ENCODE measurements at places on chromosomes 5 and 9.
A peak's percentile ranks its signal among the peaks of the same experiment; 100 is the strongest.

GRCh38 chr5:10456583-10457420, 15.1 kb downstream of the ROPN1L start:
- no peak for DNase-seq

DNA sequence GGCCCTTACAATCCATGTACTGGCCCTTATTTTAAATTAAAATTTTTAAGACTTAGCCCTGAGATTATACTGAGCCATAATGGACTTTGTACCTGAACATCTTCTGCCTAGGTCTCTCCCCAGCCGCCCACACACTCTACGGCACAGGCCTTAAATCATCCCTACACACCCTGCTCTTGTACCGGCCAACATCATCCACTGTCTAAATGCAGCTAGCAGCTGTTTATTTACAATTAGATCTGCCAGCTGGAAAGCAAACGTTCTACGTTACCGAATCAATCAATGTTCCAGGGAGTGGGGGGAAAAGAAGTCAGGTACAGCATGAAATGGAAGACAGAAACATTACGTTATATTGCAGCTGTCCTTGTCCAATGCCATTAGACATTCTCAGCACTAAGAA, 88.4 kb upstream of the GRAMD2B start:
- no peak for DNase-seq

DNA sequence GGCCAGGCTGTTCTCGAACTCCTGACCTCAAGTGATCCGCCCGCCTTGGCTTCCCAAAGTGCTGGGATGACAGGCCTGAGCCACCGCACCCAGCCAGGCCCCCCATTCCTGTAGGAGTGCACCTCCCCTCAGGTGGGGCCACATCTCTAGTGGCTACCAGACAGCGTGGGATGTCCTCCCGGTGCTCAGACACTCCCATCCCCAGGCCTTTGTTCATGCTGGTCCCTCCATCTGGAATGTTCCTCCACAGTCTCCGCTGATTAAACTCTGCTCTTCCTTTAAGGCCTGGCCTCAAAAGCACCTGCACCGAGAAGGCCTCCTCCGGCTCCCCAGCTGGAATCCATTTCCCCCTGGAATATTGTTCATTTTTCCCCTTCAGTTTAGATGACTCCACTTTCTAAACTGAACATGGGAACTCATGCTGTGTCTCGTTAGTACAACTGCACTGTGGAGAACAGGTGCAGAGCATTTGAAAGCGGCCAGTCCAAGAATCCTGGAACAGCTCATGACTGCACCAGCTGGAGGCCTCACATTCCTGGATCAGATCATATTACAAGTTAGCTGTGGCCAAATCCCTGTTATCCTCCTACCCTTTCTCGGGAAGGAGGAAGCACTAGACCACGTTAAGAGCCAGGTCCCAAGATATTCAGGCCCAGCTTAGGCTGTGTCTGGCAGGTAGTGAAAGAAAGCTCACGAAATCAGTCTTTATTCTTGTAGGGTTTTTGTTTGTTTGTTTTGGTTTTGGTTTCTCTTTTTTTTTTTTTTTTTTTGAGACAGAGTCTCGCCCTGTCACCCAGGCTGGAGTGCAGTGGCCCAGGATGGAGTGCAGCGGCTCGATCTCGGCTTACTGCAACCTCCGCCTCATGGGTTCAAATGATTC, 10.8 kb upstream of the PRRC2B start:
- DNase-seq, result peak; percentile 81

DNA sequence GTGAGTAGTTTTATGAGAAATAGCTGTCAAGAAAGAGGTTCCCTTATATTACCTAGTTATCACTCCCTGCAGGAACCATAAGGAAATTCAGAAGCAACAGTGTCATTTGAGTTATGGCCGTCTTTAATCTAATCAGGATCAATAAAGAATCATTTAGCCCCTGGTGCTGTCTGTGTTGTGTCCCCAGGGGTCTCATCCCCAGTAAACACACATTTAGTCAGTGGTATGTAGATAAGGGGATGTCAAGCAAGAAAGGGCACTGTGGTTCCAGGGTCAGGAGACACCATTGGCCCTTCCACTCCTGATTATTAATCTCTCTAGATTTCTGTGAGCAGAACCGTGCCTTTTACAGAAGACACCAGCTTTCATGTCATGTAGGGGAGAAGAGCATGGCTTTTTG, 158.0 kb upstream of the SEMA6A start:
- DNase-seq, result no peak

GRCh38 chr9:112969730-112970129, 42.3 kb downstream of the ZNF883 start:
- no peak for DNase-seq

GRCh38 chr5:77645158-77645994, 6.9 kb upstream of the OTP start:
- peak; percentile 43 for DNase-seq

DNA sequence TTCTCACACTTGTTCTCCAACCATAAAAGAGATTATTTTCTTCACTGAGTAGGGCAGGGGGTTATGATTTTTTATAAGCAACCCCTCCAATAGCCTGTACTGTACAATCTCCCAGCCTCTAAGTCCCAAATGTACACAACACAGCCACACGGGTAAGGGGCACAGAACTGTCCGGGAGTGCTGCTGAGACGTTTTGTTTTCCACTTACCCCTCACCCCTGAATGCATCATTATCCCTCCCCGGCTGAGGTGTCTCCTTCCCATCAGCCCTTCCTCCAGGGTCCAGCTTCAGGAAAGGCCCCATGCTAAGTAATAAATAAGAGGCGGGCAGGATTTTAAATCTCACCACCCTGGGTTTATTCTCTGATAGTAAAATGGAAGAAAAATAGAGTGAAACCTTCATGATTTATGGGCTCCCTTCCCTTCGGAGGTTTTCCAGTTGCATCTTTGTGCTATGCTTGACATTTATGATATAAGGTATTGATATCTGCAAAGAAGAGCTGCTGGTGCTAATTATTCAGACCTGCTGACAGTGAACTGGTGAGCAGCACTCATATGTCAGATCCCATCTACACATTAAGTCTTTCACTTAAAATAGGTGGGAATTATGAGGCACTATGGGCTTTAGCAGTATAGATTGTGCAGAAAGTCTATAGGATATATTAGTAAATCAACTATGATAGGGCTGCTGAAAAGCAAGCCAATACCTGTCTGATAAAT, 67.2 kb upstream of the MEGF10 start:
- DNase-seq, result no peak

DNA sequence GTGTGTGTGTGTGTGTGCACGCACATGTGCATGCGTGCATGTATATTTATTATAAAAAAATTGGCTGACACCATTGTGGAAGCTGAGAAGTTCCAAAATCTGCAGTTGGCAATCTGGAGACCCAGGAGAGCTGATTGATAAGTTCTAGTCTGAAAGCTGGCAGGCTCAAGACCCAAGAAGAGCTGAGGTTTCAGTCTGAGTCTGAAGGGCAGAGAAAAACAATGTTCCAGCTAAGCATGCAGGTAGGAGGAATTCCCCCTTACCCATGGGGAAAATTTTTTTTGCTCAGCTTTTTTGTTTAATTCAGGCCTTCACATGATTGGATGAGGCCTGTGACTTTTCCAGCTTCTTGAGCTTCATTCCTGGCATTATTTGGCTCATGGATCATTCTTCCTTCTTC, 31.2 kb upstream of the ACTBL2 start:
- DNase-seq, result no peak

- no peak for DNase-seq
These were observed 9.3 kb upstream of the NEUROG1 start for GRCh38 chr5:135545099-135545498.

- DNase-seq, result peak; percentile 97
These were observed at the start of gene ST6GALNAC4 for GRCh38 chr9:127916720-127917581. Gene ST6GALNAC4 (minus strand): TSS chr9:127917041. CDS start chr9:127916419, 622 bp downstream.

DNA sequence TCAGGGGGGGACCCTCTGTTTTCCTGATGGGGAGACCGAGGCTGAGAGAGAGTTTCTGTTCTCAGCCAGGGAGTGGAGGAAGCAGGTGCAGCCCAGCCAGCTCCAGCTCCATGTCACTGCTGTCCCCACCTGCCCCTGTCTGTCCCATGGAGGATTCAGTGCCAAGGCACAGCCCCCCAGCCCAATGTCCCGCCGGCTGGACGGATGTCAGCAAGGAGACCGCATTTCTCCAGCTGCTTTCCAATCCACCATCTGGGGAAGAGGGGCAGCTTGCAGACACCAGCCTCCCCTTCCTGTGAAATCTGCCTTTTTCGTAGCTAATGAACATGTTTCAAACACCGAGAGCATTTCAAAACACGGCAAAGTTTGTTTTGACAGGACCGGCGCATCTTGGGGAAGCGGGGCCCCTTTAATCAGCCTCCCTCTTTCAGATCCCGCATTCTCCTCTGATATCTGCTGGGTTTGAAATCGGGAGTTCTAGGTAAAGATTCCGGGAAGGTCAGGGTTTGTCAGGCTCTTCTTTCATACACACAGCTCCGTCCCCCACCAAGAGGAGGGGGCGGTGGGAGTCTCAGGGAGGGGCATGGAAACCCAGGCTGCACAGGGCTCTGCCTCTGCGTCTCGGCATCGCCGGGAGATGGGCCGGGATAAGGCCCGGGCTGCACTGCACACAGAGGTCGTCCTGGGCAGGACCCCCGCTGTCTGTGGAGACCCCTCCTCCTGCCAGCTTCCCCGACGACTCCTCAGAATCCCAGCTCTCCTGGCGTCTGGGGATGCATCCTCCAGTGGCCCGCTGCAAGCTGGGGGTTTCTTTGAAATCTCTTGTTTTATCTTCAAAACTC, 74.8 kb downstream of the NEK6 start:
- no peak for DNase-seq

- DNase-seq, result no peak
These were observed 179.2 kb downstream of the FRMD3 start for GRCh38 chr9:83359039-83359438.

- DNase-seq, result no peak
These were observed 83.4 kb upstream of the SMIM23 start for GRCh38 chr5:171702135-171702770.

- no peak for DNase-seq
These were observed 10.7 kb downstream of the GAPT start for GRCh38 chr5:58501778-58502417.

DNA sequence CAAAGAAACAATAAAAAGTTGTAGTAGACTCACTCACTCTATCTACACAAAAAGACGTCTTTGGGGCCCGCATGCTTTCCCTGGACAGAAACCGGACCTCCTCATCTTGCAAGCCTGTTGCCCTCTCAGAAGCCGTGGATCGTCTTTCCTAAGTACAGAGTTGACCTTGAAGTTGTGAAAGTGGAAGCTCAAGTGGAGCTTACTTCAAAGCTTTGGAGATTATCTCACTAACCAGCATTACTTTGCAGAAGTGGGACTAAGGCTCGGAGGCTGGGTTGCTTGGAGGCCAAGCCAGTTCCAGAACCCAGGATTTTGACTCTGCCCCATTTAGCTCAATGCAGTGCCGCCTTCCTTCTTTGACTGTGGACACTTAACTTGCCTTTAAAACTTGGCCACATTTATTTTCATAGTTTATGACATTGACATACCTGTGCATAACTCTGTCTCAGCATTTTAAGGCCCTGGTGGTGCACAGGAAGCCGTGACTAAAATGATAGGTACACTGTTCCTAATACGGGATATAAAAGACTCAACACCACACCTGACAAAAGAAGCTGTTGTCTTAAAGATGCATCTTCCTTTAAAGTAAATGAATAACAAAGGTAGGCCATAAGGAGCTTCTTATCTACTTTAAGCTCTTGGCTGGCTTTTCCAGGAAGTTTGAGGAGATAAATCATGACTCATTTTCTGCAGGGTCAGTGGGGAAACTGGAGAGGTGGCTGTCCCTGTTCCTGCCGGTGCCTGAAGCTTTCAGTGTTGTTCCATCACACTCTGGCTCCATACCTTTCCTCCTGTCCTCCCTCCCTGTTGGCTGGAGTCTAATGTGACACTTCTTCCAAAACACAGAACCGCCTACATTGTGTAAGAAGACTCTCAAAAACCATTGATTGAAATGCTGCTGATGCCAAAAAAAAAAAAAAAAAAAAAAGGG, 10.7 kb downstream of the SLC25A25 start:
- DNase-seq, result no peak

DNA sequence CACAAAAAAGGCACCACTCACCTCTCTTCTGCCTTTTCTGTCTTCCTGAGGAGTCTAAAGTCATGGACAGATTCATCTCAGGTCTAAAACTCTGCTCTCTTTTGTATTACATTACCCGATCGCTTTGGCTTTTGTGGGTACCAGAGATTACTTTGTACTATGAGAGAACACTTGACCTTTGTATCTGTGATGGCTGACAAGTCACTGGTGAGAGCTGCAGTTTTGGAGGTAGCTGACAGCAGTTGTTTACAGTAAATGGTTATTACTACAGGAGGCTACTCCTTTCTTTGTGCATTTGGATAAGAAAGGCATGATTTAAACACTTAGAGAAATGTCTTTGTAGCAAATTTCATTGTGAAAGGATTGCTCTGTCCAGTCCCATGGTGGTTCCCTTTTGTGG, 307.3 kb downstream of the FBXL17 start:
- no peak for DNase-seq

DNA sequence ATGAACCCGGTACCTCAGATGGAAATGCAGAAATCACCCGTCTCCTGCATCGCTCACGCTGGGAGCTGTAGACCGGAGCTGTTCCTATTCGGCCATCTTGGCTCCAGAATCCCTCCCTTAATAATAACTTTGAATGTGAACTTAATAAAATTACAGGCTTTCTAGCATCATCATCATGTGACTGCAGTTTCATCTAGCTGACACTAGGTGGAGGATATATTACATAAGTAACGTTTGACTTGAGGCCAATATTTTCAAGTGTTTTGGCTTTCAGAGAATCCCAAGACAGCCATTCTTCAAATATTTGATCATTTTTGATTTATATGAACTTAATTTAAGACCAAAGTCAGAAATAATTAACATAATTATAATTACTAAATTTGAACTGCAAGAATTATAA, 474.9 kb upstream of the CDH10 start:
- DNase-seq, result peak; percentile 1

DNA sequence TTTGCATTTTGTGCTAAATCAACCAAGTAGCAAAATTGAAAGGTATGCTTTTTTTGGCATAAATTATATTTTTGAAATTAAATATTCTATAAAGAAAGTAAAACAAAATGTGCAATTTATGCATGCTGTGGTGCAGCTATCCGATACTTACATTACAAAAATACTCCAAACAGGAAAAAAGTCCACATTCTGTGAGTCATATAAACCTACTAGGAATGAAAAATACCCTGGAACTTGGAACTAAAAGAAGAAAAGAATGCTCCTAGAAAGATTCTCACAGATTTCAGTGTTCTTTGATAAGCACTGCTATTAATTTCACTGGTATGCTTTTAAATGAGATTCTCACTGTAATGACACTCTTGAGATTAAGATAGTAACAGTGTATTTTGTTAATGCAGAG, 92.6 kb downstream of the OSMR start:
- no peak for DNase-seq

All from AG08395 (cell line).